ENCODE measurements at places on chromosomes 2 and 18.

DNA sequence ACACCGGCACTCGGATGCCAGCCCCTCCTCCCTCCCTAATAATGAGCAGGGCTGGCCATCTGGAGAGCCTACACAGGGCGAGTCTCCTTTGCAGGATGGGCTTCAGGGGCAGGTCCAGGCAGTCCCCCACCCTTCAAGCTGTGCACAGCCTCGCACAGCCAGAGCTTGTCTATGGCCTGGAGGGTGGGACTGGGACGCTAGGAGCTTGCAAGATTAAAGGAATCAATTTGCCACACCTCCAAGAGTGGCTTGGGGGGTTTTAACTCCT, 43.9 kb upstream of the OTOF start:
- DNase-seq = no peak

DNA sequence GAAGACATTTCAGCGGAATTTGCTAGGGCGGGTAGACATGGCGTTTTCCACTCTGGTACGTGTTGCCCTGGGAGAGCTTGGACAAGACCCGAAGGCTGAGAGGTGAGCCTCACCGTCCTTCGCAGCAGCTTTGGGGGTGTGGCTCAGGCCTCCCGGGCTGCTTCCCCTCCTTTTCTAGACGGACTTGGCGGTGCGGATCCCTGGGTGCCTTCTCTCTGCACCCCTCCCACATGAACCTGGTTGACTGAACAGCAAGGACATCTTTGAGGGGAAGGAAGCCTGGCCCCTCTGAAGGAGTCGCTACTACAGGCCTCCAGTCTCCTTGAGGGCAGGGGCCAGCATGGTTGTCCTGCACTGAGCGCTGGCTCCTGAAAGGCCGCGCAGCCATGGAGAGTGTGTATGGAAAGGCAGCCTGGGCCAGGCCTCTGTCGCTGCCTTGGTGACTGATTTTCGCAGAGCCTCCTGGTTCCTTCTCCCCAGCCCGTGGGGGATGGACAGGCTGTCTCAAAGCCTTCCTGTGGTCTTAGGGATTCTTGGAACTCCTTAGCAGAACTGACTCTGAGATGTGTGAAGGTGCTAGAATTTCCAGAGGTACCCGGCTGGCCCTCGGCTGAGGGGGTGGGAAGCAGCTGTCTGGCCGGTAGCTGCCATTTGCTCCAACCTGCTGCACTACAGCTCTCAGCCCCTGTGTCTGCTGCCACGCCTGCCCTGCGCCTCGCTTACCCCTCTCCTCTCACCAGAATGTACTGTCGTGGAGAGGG, 9.9 kb downstream of the CNNM4 start:
- DNase-seq = no peak

DNA sequence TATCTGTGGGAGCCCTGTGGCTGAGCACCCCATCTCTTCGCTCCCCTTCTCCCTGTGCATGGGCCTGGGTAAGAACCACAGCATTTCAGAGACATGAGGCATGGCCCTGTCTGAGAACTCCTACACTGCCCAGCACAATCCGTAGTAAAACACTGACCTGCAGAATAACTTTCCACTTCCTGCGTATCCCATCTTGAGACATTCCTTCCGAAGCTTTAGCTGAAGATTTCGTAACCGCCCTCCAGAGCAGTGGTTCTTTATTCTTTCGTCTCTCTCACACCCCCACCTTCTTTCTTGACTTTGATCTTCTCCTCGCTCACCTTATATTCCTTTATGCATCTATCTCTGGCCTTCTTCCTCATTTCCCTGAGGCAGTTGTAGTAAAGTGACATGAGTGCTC, 381.1 kb downstream of the HRH4 start:
- DNase-seq = no peak

- DNase-seq = no peak
Observed at GRCh38 chr18:12929477-12930083, 18.2 kb upstream of the SEH1L start.

- DNase-seq = peak; percentile 53
Observed at GRCh38 chr2:63861220-63861822, 19.6 kb downstream of the UGP2 start.

GRCh38 chr2:240219208-240219890, 78.9 kb upstream of the OTOS start:
- DNase-seq = no peak

- DNase-seq = no peak
Observed at GRCh38 chr2:54676656-54677055, 46.8 kb upstream of the EML6 start.

GRCh38 chr2:98505311-98505808, 60.7 kb downstream of the INPP4A start:
- DNase-seq = no peak

GRCh38 chr2:217873371-217873770, 129.4 kb downstream of the TNS1 start:
- no peak for DNase-seq

- DNase-seq = no peak
Observed at GRCh38 chr2:185567940-185568339, 170.7 kb upstream of the FSIP2 start.

DNA sequence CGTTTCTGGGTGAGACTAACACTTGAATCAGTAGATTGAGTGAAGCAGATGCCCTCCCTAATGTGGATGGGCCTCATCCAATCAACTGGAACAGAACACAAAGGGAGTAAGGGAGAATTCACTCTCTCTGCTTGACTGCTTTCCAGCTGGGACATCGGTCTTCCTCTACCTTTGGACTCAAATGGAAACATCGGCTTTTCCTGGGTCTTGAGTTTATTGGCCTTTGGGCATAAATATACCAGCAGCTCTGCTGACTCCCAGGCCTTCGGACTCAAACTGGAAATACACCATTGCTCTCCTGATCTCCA, 311.6 kb downstream of the STK39 start:
- no peak for DNase-seq

DNA sequence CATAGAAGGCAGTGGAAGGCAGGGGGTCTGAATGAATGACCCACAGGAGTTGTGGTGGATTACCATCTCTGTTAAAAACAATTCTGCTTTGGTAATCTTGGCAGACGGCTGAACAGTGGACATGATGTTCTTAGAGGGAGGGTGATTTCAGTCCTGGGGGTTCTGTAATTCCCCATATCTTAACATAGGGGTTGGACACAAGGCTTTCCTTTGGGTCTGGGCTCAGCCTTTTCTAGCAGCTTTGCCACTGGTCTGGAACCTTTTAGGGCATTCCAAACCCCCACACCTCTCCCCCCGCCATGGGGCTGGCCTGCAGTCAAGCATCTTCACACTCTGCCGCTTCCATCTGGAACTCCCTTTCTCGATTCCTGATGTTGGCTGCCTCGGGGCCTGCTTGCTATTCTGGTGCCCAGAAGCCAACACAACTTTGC, 50.3 kb downstream of the RPL37A start:
- DNase-seq = no peak

DNA sequence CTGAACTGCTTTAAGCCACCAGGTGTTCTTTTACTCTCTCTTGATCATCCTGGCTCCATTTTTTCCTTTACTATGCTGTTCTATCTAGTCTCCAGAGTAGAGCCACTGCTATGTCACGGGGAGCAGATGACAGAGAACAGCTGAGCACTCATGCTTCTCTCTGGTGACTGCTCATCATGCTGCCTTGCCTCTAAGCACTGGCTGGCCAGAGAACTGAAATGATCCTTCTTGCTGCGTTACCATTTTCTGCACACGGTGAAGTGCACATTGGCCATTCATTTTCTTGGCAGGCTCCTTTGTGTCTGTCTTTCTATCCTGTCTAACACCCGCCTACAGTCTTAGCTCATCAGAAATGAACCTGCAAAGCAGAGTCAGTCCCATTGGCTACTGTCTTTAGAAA, 86.0 kb downstream of the KCTD1 start:
- no peak for DNase-seq

DNA sequence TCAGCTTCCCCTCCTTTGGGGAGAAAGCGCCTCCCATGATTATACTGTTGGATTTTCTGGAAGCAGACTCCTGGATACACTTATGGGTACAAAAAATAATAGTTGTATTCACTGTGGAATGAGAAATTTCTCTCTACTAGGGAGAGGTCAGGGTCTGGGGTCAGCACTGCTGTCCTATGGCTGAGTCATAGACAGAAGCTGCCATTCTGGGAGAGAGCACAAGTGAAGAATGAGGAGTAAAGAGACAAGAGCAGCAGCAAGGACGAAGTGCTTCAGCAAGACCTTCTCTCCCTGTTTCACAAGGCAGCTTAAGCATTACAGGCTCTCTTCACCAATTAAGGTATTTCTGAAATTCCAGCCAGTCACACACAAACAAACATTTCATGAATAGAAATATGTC, 10.1 kb upstream of the UNC80 start:
- DNase-seq = no peak

- DNase-seq = no peak
Observed at GRCh38 chr2:100879296-100879695, 59.4 kb downstream of the NPAS2 start.

- DNase-seq = no peak
Observed at GRCh38 chr2:11404376-11405073, 60.1 kb upstream of the ROCK2 start.

DNA sequence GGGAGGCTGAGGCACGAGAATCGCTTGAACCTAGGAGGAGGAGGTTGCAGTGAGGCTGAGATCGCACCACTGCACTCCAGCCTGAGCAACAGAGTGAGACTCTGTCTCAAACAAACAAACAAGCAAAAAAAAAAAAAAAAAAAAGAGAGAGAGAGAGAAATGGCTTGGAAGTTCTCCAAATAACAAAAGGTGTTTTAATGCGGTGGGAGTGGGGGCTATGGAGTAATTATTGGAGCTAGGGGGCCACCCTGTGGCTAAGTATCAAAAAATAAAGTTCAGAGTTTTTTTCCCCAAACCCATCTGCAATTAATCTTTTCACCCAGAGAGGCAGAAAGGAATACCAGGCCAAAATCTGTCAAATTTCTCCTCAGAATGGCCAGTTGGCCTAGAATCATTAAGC, 23.0 kb upstream of the CEP68 start:
- DNase-seq = no peak

GRCh38 chr18:37251679-37252078, 313.9 kb downstream of the CELF4 start:
- no peak for DNase-seq

DNA sequence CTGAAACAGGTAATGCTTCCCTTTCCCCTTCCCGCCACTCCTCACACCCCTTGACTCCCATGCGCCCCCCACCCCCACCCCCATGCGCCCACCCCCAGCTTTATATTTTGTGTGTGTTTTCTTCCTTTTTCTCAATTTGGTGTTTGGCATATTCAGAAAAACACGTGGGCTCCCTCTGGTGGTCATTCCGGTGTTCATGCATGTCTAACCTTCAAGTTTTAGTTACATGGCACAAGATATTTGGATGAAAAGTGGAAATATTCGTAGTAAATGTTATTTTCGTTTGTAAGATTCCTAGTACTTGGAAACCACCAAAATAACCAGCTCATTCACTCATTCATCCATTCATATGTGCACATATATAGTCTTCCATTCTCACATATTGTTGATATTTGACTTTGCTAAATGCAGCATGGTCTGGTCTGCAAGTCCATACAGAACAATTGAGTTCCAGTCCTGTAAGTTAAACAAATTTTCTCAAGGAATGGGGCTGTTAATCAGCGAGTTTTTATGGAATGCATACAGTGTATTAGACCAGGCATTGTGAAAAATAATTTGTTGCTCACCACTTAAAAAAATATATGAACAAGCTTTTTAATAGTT, 143.6 kb upstream of the MAP3K20 start:
- DNase-seq = no peak

GRCh38 chr2:166417669-166418068, 41.9 kb upstream of the SCN9A start:
- peak; percentile 10 for DNase-seq

Data from fibroblast of skin of left quadriceps (primary cell).